Spinal cord (tissue), 10 donors: ENCODE measurements at places on chromosomes 3 and 15. TPM values are rescaled to one million over a fixed set of nuclear protein-coding genes. Genes with fewer than 3 reads are reported as not detected.

GRCh38 chr15:62026487-62027262, 33.6 kb downstream of the VPS13C start:
- H3K27ac ChIP-seq: no peak overlapping the region
- no peak for DNase-seq
- no peaks in the 10 kb centered on the region for H3K4me1 ChIP-seq
- H3K36me3 ChIP-seq: peaks cover 3% of the 10 kb centered on the region

DNA sequence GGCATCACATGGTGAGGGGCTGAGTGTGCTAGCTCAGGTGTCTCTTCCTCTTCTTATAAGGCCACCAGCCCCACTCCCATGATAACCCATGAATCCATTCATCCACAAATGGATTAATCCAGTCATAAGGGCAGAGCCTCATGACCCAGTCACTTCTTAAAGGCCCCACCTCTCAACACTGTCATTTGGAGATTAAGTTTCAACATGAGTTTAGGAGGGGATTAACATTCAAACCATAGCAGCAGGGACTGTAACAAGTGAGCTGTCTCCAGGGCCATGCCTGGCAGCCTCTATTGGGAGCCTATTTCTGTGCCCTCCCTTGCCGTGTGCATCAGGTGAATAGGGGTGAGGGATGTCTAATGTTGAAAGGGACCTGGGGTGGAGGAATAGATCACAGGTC, 77.5 kb downstream of the CHRD start:
- no peak for DNase-seq
- no peak overlapping the region for H3K27ac ChIP-seq
- H3K4me1 ChIP-seq: no peaks in the 10 kb centered on the region
- H3K36me3 ChIP-seq: no peaks in the 10 kb centered on the region
- no peak overlapping the region for H3K4me3 ChIP-seq

DNA sequence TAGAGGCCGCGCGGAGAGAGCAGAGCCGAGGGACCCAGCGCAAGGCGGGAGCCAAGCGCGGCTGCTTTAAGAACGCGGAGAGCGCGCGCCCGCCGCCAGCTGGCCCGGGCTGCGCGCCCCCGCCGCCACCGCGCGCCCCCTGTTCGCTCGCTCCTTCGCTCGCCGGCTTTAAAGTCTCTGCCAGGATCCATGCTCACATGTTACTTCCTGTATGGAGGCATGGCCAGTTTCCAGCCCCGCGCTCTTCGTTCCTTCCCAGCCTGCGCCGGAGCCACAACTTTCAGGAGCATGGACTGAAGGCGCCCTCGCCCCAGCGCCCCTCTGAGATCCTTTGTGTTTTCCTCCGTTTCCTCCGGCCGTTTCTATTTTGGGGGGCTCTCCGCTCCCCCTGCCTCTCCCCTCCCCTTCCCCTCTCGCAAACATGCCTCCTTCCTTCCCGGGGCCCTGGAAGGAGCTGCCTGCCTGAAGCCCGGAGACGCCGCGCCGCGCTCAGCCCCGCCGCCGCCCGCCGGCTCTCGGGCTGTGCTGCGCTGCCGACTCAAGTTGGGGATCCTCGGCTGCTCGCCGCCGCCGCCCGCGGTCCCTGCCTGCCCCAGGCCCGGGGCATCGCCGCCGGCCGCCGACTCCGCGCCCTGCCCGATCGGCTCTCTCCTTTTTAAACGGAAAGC, at the start of gene PTPRG:
TSS of gene PTPRG (plus strand) at position 198 of the 668 bp plus-strand sequence. CDS start 717 bp downstream, outside the sequence.
- peak within 1 kb of the TSS; percentile 93 for H3K27ac ChIP-seq
- no peaks in the 10 kb centered on the region for H3K27me3 ChIP-seq
- peak; percentile 90 for DNase-seq
- H3K4me3 ChIP-seq: peak within 1 kb of the TSS; percentile 70

DNA sequence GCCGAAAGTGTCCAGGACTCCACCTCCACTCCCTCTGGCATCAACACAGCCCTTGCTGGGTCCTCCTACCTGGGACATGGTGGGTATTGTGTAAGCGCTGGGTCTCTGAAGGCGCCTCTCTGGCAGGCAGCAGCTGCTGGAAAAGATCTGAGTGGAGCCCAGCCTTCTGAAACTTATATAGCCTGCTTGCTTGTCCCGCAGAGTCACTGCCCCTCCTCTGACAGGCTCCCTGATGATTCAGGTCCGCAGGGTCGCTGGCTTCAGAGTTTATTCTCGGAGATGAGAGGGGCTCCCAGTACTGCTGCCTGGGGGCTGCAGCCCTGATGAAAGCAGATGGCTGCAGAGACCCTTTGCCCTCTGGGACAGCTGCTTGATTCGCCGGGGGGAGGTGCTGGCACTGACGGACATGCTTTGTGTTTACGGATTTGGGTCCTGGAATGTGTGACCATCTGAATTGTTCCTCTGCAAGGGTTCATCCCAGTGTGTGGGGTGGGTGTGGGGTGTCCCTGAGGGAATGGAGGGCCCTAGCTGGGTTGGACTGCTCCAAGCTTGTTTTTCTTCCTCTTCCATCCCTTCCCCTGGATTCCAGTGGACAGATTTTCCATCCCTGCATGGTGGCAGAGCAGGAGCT, at the start of gene MUSTN1:
TSS of gene MUSTN1 (minus strand) at position 149 of the 631 bp plus-strand sequence. CDS start at position 78, 71 bp downstream.
- H3K27me3 ChIP-seq: no peaks in the 10 kb centered on the region
- peak within 1 kb of the TSS; percentile 16 for H3K4me3 ChIP-seq
- H3K4me1 ChIP-seq: peaks cover 30% of the 10 kb centered on the region
- no peak for DNase-seq
- no peak within 1 kb of the TSS for H3K27ac ChIP-seq

- H3K27ac ChIP-seq: no peak overlapping the region
- no peaks in the 10 kb centered on the region for H3K27me3 ChIP-seq
- no peaks in the 10 kb centered on the region for H3K4me1 ChIP-seq
- peaks cover 2% of the 10 kb centered on the region for H3K36me3 ChIP-seq
- no peak overlapping the region for H3K4me3 ChIP-seq
- no peak for DNase-seq
Measured at GRCh38 chr3:43581343-43581742, 40.5 kb downstream of the ANO10 start.

GRCh38 chr3:194976049-194976451, 290.4 kb downstream of the FAM43A start:
- H3K4me3 ChIP-seq: no peak overlapping the region
- H3K27ac ChIP-seq: no peak overlapping the region
- no peaks in the 10 kb centered on the region for H3K36me3 ChIP-seq
- no peak for DNase-seq
- peaks cover 6% of the 10 kb centered on the region for H3K4me1 ChIP-seq

- H3K27me3 ChIP-seq: no peaks in the 10 kb centered on the region
- no peak overlapping the region for H3K4me3 ChIP-seq
- no peak overlapping the region for H3K27ac ChIP-seq
- no peaks in the 10 kb centered on the region for H3K4me1 ChIP-seq
- DNase-seq: no peak
Measured at GRCh38 chr15:100731267-100732152, 129.1 kb downstream of the ASB7 start.

DNA sequence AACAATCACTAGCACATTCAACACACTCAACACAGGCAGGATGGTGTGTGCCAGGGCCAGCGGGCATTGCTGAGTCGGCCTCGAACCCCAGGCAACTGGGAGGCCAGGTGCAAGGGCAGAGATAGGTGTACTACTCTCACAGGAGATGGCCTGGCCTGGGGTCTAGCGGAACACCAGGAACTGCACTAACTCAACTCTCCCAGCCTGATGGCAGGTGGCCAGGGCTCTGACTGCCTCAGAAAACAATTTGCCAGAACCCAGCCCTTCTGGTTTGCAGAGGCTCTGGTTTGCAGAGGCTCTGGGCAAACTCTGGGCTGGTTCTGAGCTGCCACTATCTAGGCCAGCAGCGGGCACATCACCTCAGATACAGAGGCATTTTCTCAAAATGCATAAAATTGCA, 229.2 kb upstream of the CHRNA7 start:
- H3K27me3 ChIP-seq: no peaks in the 10 kb centered on the region
- no peak overlapping the region for H3K4me3 ChIP-seq
- peaks cover 13% of the 10 kb centered on the region for H3K4me1 ChIP-seq
- peak; percentile 22 for DNase-seq
- peaks cover 4% of the 10 kb centered on the region for H3K36me3 ChIP-seq

DNA sequence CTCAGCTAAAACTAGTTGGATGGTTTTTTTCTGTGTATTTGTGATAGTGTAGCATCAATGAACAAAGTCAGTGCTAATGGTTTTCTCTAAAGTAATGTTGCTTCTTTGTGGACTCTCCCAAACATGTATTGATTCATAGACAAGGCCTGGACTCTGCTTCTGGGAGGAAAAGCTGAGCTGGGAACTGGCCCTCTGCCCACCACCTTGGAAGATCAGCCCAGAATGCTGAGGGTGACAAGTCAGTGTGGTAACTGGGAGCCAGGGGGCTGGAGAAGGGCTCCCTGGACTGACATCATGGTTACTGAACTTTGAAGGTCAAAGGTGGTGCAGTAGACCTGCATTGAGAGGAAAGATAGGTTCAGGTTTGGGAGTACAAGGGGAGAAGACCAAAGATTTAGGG, 3.0 kb downstream of the ARHGAP31 start:
- H3K36me3 ChIP-seq: no peaks in the 10 kb centered on the region
- peaks cover 45% of the 10 kb centered on the region for H3K4me1 ChIP-seq
- H3K4me3 ChIP-seq: peak overlapping the region; percentile 79
- H3K27me3 ChIP-seq: peaks cover 3% of the 10 kb centered on the region
- peak overlapping the region; percentile 97 for H3K27ac ChIP-seq

GRCh38 chr3:70360979-70361760, 48.7 kb upstream of the MDFIC2 start:
- no peak overlapping the region for H3K4me3 ChIP-seq
- H3K27me3 ChIP-seq: no peaks in the 10 kb centered on the region
- DNase-seq: no peak

- no peak overlapping the region for H3K27ac ChIP-seq
- no peak overlapping the region for H3K4me3 ChIP-seq
- no peaks in the 10 kb centered on the region for H3K36me3 ChIP-seq
- no peak for DNase-seq
Measured at GRCh38 chr3:114585687-114586086, 291.9 kb downstream of the TIGIT start.

DNA sequence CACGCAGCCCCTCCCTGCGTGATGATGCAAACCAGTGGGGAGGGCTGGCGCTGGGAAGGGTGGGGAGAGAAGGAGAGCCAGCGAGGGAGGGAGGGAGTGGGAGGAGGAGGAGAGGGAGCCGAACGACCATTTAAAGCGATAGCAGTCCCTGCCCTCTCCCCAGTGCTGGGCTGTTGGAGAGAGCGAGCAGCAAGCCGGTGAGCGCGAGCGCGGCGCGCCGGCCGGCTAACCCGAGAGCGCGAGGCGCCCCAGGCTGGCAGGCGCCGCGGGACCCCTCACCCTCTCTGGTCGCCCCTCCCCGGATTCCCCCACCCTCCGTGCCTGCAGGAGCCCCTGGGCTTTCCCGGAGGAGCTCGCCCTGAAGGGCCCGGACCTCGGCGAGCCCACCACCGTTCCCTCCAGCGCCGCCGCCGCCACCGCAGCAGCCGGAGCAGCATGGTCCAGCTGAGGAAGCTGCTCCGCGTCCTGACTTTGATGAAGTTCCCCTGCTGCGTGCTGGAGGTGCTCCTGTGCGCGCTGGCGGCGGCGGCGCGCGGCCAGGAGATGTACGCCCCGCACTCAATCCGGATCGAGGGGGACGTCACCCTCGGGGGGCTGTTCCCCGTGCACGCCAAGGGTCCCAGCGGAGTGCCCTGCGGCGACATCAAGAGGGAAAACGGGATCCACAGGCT, at the start of gene GRM7:
TSS of gene GRM7 (plus strand) at position 162 of the 671 bp plus-strand sequence.
- H3K4me1 ChIP-seq: peaks cover 24% of the 10 kb centered on the region
- H3K36me3 ChIP-seq: no peaks in the 10 kb centered on the region
- H3K4me3 ChIP-seq: peak within 1 kb of the TSS; percentile 67
- H3K27ac ChIP-seq: peak within 1 kb of the TSS; percentile 42

DNA sequence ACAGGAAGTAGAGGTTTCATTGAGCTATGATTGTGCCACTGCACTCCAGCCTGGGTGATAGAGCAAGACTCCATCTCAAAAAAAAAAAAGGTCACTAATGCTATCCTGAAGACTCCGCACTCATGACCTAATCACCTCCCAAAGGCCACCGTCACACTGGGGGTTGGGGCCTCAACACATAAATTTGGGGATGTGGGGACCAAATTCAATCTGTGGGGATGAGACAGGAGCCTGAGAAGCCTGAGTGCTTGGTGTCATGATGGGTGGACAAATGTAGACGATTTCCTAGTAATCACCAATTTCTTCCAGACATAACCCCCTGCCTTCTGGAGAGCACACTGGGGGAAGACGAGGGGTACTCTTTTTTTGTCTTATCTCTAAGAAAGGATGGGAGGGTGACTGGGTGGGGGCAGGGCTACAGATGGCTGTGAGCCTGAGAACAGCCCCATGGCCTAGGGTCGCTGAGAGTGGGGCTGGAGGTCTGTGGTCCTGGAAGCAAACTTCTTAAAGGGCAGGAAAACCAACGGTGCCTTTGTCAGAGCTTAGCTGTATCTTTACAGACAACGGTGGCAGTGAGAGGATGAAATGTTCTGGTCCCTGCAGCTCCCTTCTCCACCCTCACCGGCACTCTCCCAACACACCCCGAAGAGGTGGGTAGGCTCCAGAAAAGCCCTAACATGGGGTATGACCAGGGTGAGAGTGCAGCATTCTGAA, 16.6 kb upstream of the KLF13 start:
- DNase-seq: no peak
- H3K36me3 ChIP-seq: peaks cover 4% of the 10 kb centered on the region
- H3K27me3 ChIP-seq: no peaks in the 10 kb centered on the region
- H3K4me3 ChIP-seq: no peak overlapping the region

- H3K4me3 ChIP-seq: no peak overlapping the region
- no peaks in the 10 kb centered on the region for H3K36me3 ChIP-seq
- no peak overlapping the region for H3K27ac ChIP-seq
- H3K4me1 ChIP-seq: no peaks in the 10 kb centered on the region
- H3K27me3 ChIP-seq: no peaks in the 10 kb centered on the region
- no peak for DNase-seq
Measured at GRCh38 chr3:140904521-140904920, 37.1 kb upstream of the SLC25A36 start.

DNA sequence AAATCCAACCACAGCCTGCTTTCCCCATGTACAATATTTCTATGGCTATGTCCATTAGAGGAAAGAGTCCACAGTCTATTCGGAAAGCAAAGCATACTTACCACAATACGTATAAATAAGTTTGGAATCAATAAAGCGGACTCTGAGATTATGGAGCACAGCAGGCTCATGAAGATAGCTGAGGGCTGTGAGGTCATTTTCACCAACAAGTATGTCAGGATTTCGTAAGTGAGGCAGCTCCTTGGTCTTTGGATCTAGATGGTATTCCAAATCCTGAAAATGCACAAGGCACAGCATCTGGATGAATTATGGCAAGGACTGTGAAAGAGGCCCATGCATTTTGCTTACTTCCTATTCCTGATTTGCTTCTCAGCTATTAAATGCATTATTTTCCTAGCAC, 100.4 kb downstream of the MYO5A start:
- no peak overlapping the region for H3K4me3 ChIP-seq
- no peaks in the 10 kb centered on the region for H3K27me3 ChIP-seq
- no peak for DNase-seq
- H3K27ac ChIP-seq: no peak overlapping the region
- H3K4me1 ChIP-seq: no peaks in the 10 kb centered on the region

GRCh38 chr15:61248790-61249189, 19.7 kb upstream of the RORA start:
- H3K27ac ChIP-seq: no peak overlapping the region
- H3K27me3 ChIP-seq: no peaks in the 10 kb centered on the region
- H3K4me3 ChIP-seq: no peak overlapping the region
- no peaks in the 10 kb centered on the region for H3K4me1 ChIP-seq

- H3K27ac ChIP-seq: peak overlapping the region; percentile 34
- peaks cover 29% of the 10 kb centered on the region for H3K4me1 ChIP-seq
- H3K36me3 ChIP-seq: peaks cover 8% of the 10 kb centered on the region
- no peak overlapping the region for H3K4me3 ChIP-seq
- no peak for DNase-seq
Measured at GRCh38 chr15:41917767-41918430, 24.0 kb upstream of the SPTBN5 start.

Gene LMOD3
- 0.28 TPM for total RNA-seq

Gene APEH
- total RNA-seq: 68.3 TPM

Gene CCDC80
- 59.0 TPM for total RNA-seq

Gene UQCC5
- total RNA-seq: 2.8 TPM

Gene CEMIP
- 75.8 TPM for total RNA-seq

Gene CLDN1
- total RNA-seq: 11.4 TPM

Gene SRGAP3
- 59.6 TPM for total RNA-seq

Gene SPINK8
- 1.0 TPM for total RNA-seq

Gene ZBBX
- total RNA-seq: 27.4 TPM
